ENCODE measurements at places on chromosomes 6 and 20.

DNA sequence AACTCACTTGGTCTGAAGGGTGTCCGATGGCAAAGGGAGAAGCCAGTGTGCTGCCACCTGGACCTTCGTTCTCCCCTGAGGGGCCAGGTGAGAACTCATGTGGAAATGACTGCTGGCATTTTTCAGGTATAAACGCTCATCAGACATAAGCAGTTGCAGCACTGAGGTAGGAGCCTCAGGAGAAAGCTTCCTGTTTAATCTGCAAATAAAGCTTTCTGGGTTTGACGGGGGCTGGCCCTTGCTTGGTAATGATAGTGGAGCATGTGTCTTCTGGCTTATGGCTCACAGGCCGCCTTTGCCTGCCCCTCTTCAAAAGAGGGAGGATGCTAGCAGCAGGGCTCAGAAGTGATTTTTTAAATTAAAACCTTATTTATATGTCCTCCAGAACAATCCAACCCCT lies 122.1 kb upstream of the SLC24A3 start:
- DNase-seq: no peak

DNA sequence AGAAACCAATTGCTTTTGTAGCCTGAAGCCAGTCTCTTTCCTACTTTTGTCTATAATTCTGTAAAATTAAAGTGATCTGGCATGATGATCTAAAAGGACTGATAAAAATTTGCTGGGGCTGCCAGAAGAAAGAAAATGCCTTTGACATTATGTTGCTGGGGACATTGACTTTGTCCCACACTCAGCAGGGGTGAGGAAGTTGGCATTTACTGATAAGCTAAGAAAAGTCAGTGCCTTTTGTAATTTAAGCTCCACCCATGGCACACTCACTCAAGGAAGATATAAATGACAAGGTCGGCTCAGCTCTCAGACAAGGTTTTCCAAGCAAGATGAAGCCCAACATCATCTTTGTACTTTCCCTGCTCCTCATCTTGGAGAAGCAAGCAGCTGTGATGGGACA lies at the start of gene SEMG1:
SEMG1 (plus strand) TSS at position 309 of the 400 bp plus-strand sequence; CDS start at position 330, 21 bp downstream.
- DNase-seq: no peak

GRCh38 chr20:19710336-19711120 lies 47.5 kb upstream of the RIN2 start:
- DNase-seq: no peak

GRCh38 chr6:28979679-28980078 lies 25.4 kb downstream of the ZNF311 start:
- no peak for DNase-seq

- DNase-seq: no peak
Observed at GRCh38 chr6:83510791-83511190, 1.5 kb upstream of the PRSS35 start.

GRCh38 chr6:146855889-146856288 lies 257.1 kb downstream of the ADGB start:
- DNase-seq: no peak

DNA sequence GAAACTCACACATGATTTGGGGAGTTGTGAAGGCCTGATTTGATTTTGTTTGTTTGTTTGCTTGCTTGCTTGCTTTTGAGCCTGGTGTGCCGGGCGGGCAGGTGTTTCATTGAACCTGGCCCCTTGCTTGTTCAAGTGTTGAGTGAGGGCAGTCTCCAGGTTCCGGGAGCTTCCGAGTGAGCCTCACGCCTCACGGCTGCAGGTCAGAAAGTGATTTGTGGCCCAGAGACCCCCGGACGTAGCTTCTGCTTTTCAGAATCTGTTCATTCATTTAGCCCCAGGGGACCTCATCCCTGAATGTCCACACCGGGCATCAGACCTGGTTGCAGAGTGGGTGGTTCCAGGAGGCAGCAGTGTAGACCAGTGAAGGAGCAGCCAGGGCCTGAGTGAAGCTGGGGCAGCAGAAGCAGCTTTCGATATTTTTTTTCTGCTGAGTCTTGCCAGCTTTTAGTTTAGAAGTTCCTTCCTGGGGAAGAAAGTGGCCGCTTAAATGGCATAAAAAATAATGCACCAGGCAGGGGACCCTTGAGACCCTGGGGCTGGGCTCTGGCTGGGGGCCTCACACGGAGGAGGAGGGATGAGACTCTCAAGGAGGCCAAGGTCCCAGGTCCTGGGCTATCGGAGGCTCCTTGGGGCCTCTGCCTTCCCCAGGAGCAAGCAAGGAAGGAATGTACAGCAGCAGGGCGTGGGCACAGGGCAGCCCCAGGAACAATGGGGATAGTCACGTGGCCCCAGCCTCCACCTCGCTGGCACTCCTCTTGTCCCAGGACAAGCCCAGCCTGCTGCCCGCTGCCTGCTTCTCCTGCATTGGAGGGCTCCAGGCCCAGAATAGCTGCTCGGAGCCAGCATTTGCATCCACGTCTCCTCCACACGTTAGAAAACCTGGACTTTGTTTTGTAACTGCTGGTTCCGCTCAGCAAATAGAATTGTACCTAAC lies 89.2 kb upstream of the BHLHE23 start:
- DNase-seq: peak; percentile 48

DNA sequence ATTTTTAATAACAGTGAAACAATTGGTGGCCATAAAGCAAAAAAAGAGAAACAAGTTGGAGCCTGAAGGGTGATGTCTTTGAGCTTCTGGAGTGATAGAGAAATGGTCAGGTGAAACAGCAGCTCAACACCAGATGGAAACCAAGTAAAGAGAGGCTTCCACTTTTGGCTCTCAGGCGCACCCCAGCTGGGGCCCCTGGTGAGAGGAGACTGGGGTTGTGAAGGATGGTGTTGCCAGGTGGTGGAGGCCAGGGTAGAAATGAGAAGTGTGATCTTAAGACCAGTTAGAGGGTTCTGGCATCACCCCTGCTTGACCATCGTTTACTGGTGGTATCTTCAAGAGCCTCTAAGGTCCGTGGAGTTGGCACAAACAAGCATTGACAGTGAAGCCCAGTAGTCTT lies 126.0 kb upstream of the AKIRIN2 start:
- no peak for DNase-seq

- peak; percentile 55 for DNase-seq
Observed at GRCh38 chr6:151442371-151442770, 9.6 kb downstream of the RMND1 start.

- peak; percentile 80 for DNase-seq
Observed at GRCh38 chr6:36914227-36914794, 28.6 kb downstream of the C6orf89 start.

DNA sequence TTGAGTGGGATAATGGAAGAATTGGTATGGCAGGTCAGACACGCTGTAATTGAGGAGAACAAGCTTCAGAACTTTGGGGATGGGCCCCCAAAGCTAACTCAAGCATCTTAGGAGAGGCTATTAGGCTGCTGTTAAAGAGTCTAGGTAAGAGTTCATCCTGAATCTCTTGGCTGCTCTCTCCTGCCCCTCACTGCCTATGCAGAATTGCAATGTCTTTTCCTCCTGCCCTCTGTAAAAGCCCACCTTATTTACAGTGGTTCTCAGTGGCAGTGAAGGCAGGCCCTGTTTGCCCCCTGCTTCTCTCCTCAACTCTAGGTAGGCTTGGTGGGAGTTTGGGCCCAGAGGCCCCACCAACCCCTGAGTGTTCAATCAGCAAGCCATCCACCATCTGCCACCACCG lies 55.0 kb downstream of the LYRM2 start:
- DNase-seq: peak; percentile 52

- no peak for DNase-seq
Observed at GRCh38 chr6:14454473-14454775, 336.9 kb downstream of the CD83 start.

- peak; percentile 42 for DNase-seq
Observed at GRCh38 chr6:150037526-150038201, 12.3 kb upstream of the RAET1L start.

- no peak for DNase-seq
Observed at GRCh38 chr6:119535332-119535731, 185.8 kb upstream of the MAN1A1 start.

GRCh38 chr20:62697468-62697912 lies 11.1 kb upstream of the NTSR1 start:
- no peak for DNase-seq

- no peak for DNase-seq
Observed at GRCh38 chr6:135722190-135722589, 129.3 kb upstream of the PDE7B start.

DNA sequence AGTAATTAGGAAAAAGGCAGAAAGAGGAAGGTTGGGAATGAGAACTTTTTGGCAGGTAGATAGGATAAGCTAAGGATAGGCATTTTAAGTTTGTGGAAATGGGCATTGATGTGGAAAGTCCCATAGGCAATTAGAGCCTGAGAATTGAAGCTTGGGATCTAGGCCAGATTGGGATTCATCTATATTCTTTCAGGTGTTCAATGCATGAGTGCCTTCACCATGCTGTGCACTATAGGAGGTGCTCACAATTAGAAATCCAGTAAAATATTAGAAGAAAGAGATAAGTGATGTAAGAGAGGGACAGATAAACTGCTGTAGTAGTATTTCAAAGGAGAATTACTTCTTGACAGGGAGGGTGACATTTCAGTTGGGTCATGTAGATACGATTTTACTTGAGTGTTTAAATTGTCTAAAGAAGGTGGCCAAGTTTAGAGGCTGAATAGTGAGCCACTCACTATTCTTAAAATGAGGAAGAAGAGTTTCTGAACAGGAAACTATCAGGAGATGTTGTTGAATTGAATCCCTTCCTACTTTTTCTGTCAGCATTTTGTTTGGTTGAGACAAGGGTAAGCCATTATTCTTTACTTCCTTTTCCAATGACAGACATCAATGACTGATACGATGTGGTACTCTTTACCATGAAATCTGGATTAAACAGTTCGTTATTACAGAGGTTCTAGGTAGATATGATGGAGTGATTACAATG lies 31.0 kb upstream of the CTAGE9 start:
- DNase-seq: no peak

DNA sequence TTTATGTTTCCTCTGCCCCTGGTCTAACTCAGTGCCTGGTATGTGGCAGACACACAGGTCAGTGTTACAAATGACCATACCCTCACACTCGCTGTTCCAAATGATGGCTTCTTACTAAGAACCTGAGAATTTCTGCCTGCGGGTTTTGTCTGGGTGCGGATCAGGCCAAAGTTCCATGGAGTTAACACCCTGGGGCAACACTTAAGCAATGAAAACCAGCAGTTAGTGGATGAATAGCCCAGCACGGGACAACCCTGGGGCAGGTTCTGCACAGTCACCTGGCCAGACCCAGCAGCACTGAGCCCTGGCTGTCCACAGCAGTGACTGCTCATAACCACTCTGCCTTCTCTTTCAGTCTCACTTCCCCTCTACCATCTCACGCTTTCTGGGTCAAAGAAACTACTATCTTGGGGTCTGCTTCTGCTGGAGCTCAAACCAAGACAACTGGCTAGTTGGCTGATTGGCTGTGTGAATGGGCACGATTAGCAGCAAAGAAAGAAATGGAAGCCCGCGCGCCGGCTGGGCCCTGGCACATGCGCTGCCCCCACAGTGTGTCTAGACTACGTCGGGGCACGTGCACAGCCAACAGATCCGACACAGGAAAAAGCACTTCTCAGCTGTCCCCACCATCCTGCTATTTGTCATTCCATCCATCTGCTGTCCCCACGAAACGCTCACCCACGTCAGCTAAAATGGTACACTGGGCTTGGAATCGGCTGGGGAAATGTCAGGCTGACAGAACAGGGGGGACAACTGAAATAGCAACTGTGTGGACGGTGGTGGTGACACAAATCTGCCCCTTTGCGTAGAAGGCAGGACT lies 36.6 kb downstream of the MGME1 start:
- peak; percentile 95 for DNase-seq

DNA sequence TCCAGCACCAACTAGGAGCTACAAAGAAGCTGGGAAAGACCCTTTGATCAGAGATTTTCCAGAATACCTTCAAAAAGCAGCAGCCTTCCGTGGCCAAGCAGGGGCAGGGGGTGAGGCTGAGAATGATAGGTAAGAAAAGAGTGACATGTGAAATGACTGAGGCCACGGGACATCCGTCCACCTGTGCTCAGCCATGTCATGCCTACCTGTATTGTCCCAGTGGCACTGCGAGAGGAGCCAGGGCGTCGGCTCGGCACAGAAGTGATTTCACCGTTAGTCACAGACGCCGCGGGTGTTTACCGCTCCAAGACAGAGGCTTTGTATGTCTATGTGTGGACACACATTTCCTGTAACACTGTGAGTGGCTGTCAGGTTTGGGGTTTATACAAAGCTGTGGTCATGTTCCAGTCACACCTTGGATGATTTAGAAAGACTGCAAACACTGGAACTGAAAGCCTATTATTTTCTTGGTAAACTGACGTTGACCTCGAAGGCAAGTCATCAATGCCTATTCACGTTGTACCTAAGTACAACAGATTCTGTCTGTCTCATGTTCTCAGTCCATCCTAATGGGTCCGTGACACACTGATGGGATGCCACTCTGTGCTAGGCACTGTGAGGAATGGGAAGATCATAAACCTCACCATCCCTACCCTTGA lies 32.1 kb upstream of the JAG1 start:
- DNase-seq: no peak

Measured in islet precursor cell (in vitro differentiated cells).